Activated T-cell treated with anti-CD3 and anti-CD28 coated beads for 1 hour (primary cell): ENCODE measurements at places on chromosomes 16 and 17.

GRCh38 chr17:72667096-72668063 lies 425.1 kb downstream of the SLC39A11 start:
- no peak for DNase-seq

- DNase-seq = no peak
Observed at GRCh38 chr17:41446806-41447205, 6.0 kb upstream of the KRT38 start.

- no peak for DNase-seq
Observed at GRCh38 chr16:8262299-8262698, 328.0 kb downstream of the TMEM114 start.

DNA sequence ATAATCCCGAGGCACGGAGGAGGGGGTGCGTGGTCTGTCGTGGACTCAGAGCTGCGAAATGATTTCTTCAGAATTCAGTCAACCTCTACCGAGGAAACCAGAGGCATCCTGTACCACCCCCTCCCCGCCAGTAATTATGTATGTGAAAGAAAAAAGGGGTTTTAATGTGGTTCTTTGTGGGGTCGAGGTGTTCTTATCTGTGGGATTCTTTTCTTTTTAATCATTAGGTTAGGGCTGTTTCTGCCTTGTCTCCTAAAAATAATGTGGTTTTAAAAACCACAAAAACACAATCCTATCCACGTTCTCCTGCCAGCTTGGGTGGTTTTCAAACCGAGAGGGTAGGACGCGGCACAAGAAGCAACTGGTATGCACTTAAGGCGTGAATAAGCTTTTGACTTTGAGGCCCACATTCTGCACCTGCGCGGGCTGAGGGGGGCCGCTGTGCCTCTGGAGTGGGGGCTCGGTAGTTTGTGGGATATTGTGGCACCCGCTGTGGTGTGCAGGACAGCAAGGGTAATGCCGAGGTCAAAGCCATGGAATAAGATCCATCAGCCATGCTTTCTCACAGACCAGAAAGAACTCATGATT lies 1.0 kb downstream of the SLC47A1 start:
- DNase-seq = no peak

DNA sequence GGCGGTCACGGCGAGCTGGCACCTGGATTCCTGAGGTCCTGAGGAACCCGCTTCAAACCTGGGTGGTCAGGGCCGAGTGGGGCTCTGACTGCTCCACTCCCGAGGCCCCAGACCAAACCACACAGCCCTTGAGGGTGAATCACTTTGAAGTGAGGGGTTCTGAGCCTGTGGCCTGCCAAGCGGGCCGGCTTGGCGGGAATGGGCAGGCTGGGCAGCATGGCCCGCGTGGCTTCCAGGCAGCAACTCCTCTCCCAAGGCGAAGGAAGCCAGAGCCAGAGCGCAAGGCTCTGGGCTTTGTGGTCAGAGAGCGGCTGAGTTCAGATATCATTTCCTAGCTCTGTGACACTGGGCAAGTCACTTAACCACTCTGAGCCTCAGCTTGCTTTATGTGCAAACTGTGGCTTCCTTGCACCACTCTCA lies 42.7 kb downstream of the CMIP start:
- no peak for DNase-seq

- no peak for DNase-seq
Observed at GRCh38 chr17:49146620-49147306, 14.2 kb downstream of the B4GALNT2 start.

DNA sequence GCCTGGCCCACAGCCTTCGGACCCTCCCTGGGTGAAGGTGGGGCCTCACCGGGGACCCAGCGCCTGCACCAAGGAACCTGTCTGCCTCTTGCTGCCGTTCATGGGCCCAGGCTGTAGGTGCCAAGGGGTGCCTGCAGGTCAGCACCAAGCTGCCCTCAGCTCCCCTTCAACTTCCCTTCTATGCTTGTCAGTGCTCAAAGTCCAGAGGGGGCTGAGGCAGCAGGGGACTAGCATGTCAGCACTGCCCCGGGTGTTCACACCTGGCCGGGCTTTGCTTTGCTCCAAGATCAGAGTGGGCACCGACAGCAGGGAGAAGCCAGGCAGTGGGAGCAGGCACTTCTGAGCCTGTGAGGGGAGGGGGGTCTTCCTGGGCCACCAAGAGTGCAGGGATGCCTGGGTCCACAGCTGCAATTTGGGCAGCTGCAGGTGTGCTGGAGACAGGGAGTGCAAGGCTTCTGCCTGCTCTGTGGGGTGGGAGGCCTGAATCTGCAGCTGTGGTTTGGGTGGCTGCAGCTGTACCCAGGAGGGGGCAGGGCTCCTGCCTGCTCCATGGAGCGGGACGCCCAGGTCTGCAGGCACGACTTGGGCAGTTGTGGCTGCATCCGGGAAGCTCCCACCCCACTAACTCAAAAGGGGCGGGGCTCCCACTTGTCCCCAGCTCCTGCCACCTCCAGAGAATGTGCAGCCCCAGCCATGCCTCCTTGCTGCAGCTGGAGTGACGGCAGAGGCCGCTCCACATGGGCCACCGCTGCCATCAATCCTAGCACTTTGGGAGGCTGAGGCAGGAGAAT lies 27.6 kb upstream of the PRM1 start:
- DNase-seq = no peak

DNA sequence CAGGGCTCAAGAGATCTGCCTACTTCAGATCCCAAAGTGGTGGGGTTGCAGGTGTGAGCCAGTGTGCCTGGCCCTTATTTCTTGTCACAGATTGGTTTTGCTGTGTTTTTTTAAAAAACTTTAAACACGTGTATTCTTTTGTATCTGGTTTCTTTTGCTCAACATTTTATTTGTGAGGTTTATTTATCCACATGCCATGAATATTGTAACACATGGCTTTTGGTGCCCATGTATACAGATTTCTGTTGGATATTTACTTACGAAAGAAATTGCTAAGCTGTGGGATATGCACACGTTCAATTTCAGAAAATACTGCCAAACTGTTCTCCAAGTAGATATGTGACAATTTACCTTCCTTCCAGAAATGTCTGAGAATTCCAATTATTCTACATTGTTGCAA lies 18.7 kb upstream of the IL34 start:
- DNase-seq = no peak

- DNase-seq = peak; percentile 57
Observed at GRCh38 chr17:75601057-75601987, 13.7 kb downstream of the MYO15B start.

DNA sequence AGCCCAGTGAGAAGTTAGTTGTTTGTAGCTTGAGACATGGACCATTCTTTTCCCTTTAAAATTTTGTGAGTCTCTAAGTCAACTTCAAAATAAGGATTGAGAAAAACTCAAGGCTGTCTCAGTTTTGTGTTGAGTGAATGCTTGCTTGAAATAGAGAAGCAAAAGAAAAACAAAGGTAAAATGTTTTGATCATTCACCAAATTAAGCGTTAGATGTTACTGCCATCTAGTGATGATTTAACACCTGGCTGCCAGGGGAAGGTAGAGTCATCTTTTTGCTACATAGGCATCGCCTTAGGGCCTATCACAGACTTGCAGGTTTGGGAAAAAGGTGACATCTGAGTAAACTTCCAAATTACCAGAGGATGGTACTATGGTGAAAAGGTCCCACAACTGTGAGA lies 74.4 kb downstream of the PCTP start:
- DNase-seq = no peak

GRCh38 chr16:11249233-11250061 lies 6.6 kb downstream of the SOCS1 start:
- no peak for DNase-seq

- no peak for DNase-seq
Observed at GRCh38 chr16:79519448-79519847, 81.1 kb downstream of the MAF start.

- peak; percentile 48 for DNase-seq
Observed at GRCh38 chr16:84518804-84519341, 14.4 kb upstream of the MEAK7 start.

GRCh38 chr16:20767577-20767976 lies 3.8 kb downstream of the ACSM3 start:
- DNase-seq = no peak

DNA sequence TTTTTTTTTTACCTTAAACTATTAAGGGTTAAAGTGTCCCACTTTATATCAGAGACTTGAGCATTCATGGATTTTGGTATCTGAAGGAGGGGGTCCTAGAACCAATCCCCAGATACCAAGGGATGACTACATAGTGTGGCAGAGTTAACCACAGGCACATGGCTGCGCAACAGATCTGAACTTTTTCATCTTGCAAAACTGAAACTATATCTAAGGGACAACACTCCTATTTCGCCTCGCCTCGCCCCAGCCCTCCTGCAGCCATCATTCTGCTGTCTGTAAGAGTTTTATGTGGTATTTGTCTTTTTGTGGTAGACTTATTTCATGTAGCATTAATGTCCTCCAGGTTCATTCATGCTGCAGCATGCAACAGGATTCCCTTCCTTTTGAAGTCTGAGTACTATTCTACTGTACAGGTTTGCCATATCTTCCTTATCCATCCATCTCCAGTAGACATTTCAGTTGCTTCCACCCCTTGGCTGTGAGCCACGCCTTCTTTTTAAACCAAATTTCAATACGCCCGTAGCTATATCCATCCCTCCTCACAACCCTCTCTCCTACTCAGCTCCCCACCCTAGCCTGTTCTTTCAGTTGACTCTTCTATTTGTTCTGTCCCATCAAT lies 53.2 kb downstream of the AMFR start:
- DNase-seq = no peak

GRCh38 chr16:23209606-23210005 lies 27.1 kb downstream of the SCNN1G start:
- DNase-seq = no peak
